ENCODE measurements at places on chromosomes 16 and 17. TPM values are rescaled to one million over a fixed set of nuclear protein-coding genes. Genes with fewer than 3 reads are reported as not detected.

- H3K27ac ChIP-seq, result no peak overlapping the region
- peaks cover 90% of the 10 kb centered on the region for H3K27me3 ChIP-seq
- H3K36me3 ChIP-seq, result peaks cover 5% of the 10 kb centered on the region
- no peak for DNase-seq
Measured at GRCh38 chr17:48627118-48627597, 1.0 kb upstream of the HOXB9 start.

GRCh38 chr16:27235055-27235937 is 32.0 kb downstream of the KDM8 start:
- H3K27ac ChIP-seq, result peak overlapping the region; percentile 100
- peak; percentile 70 for DNase-seq
- peaks cover 2% of the 10 kb centered on the region for H3K36me3 ChIP-seq
- peak overlapping the region; percentile 91 for H3K4me3 ChIP-seq
- peaks cover 70% of the 10 kb centered on the region for H3K4me1 ChIP-seq

DNA sequence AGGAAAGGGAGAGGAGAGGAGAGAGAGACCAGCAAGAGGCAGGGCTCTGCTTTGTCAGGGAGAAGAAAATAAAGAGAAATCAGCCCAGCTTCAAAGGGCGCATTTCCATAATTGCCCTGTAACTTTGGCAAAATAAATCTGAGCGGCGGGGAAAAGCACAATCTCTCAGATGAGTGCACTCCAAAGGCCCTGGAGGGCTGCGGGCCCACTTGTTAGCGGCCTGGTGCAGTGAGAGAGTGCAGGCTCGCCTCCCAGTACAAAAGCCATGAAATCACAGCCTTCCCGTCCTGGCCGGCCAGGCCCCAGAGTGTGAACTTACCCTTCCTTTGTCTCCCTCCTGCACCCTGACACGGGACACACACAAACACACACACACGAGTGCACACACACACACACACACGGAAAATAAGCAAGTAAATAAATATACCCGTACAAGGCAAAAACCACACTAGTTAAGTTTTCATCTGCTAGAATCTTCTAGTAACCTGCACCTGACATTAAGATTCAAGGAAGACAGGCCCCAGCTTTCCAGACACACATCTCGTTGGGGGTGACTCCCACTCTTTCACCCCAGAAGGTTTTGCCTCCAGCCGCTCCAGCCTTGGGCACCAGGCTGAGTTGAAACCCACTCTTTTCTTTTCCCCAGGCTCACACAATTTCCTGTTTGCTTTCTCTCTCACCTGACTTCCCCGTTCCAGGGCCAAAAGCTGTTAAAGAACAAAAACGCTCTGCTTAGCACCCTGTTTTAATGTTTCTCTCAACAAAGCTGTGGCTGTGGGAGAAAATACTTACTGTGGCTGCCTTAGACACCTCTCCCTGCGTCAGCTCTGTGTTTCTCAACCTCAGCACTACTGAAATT is 8.5 kb downstream of the IRX3 start:
- H3K4me1 ChIP-seq, result peaks cover 8% of the 10 kb centered on the region
- H3K4me3 ChIP-seq, result no peak overlapping the region
- no peak overlapping the region for H3K27ac ChIP-seq
- peaks cover 63% of the 10 kb centered on the region for H3K27me3 ChIP-seq

DNA sequence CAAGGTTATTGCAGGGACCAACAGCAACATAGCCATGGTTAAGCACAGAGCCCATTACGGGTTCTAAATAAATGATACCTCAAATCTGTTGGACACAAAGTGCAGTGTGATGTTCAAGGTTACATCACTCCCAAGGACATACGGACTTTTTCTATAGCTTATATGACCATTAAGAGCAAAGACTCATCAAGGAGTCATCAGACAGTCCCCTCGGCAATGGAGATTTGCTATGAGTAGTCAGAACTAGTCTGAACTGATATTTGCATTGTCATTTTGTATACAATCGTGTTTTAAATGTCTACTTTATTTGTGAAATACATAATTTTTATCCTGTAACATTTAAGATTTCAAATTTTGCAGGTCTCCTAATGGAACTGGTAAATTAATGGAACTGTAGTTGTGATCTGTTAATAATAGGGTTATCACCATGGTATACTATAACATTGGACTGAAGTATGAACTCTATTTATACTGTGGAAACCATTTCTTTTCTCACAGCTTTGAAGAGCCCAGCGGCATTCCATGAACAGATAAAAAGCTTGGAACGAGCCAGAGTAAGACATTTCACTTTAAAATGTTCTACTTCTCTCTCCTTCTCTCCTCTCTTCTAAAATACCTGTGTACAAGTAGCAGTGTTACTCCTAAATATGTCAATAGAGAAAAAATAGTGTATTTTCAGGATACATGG is 140.9 kb downstream of the MRTFB start:
- H3K27me3 ChIP-seq, result no peaks in the 10 kb centered on the region
- no peak overlapping the region for H3K27ac ChIP-seq
- peaks cover 3% of the 10 kb centered on the region for H3K4me1 ChIP-seq

- no peaks in the 10 kb centered on the region for H3K36me3 ChIP-seq
- no peaks in the 10 kb centered on the region for H3K27me3 ChIP-seq
- H3K4me1 ChIP-seq, result peaks cover 13% of the 10 kb centered on the region
- DNase-seq, result no peak
Measured at GRCh38 chr17:75531721-75532072, 6.2 kb downstream of the LLGL2 start.

GRCh38 chr17:66533572-66533971 is 231.2 kb downstream of the PRKCA start:
- no peak for DNase-seq
- H3K27ac ChIP-seq, result no peak overlapping the region
- H3K36me3 ChIP-seq, result peaks cover 2% of the 10 kb centered on the region

Gene NPIPB9
- total RNA-seq, result 6.6 TPM

All from T-helper 17 cell (primary cell).